ENCODE measurements at places on chromosomes 1 and 21.
A peak's percentile ranks its signal among the peaks of the same experiment; 100 is the strongest.

DNA sequence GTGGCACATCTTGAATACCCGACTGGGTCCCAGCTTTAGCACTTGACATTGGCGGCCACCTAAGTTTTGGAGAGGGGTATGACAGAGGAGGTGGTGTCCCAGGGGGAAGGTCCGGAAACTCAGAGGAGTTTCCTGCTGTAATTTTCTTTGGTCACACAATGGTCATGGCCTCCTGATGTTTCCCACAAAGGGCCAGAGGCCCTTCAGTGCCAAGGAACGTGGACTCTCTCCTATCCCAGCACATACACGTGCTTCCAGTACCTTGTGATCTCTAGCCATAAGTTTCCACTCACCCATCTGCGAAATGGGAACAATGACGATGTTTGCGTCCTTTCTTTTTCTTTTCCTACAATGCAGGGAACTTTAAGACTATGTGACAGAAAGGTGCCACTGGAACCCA is 13.2 kb downstream of the CAPN2 start:
- DNase-seq: no peak

DNA sequence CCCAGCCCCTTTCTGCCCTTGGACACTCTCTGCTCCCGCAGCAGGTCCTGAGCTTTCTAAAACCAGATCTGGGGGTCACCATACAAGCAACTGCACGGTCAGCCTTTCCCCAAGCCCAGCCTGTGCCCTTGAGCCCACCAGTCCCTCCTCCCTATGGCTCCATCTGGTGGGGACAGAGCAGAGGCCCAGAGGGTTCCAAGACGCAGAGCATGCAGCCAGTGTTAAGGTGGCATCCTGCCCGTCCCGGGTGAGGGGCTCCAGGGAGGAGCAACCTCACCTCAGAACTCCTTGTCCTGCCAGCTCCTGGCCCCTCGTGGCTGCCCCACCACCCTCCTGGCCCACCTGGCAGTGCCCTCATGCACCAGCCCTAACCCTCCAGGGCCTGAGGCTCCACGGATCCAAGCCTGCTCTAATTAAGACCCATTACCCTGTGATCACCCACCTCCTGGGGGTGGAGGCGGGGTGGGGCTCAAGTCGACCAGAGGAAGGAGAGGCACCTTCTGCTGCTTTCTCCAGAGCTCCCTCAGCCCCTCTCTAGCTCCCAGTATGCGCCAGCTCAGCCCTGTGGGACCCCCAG is 8.5 kb downstream of the CHD5 start:
- no peak for DNase-seq

DNA sequence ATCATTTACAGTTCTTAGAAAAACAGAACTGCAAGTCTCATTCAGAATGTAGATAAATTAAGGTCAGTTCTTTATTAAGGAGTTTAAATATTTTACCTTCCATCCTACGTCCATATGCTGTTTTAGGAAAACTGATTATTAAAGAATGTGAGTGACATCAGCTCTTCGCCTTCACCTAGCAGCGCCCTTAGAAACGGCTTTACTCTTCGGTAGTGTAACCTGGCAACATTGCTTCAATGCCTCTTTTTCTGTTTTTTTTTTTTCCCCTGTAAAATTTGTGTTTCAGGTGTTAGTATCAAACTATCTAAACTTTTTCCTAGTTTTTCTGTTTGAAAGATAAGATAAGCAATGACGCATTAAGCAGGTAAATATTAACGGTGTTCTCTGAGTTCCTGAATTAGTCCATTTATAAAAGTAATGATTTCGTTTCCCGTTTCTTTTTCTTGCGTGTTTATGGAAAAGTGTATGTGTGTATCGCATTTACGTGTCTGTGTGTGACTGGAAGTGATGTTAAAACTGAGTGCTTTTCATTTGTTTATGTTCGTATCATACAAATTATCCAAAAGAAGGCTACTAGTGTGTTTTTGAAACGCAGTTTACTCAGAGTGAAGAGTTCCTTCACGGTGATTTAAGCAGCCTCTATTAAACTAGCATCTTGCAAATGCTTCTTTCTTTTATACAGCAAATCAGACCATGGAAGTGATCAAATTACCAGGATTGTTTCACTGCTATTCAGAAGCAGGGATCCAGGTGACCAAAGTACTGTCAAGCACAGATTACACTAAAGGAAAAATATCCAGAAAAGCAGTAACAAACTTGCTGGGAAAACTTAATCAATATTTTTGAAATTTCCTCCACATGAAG is 139.0 kb downstream of the SDCCAG8 start:
- DNase-seq: no peak

- DNase-seq: peak; percentile 5
Observed at GRCh38 chr1:17207046-17207445, 2.1 kb downstream of the PADI1 start.

DNA sequence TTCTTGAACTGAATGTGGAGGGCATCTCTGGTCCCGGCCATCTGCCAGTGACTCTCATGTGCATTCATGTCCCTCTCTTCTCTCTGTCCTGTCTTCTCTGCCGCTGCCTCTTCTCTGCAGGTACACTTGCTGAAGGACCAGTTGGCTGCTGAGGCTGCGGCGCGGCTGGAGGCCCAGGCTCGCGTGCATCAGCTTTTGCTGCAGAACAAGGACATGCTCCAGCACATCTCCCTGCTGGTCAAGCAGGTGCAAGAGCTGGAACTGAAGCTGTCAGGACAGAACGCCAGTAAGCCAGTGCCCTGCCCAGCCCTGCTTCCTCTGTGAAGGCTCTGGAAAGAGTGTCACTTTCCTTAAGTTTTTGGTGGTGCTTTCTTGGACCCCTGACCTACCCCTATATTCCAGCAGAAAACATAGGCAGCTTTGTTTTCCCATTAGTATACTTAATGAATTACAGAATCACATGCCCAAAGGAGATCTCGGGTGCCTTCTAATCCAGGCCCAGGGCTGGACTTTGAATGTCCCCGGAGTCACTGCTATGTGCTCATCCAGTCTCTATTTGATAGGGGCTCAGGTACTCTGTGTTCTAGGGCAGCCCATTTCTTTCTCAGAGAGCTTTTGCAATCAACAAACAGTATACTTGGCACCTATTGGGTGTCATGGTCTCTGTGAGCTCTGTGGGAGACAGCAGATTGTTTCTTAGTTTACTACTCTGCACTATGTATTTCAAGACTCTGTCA is 11.2 kb downstream of the SPATA46 start:
- DNase-seq: no peak

DNA sequence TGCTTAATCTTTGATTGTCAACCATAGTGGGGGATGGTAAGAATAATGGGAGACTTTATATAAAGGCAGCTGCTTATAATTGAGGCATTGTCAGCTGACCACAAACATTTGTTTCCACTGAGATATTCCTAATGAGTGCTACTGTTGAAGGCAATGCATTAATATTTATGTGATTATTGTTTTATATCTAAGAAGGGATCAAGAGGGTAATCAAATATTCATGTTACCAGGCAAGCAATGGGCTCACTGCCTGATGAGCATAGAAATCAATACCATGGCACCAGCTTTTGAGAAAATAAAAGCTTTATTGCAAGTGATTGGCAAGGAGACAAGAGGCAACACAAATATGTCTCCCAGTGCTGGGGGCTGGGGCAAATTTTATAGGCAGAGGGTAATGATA is 706.7 kb upstream of the ADAMTS5 start:
- DNase-seq: no peak
